Lower lobe of right lung (tissue), 2 donors: ENCODE measurements at places on chromosomes 1 and 21.

GRCh38 chr1:231359113-231359512, 21.0 kb downstream of the SPRTN start:
- DNase-seq = no peak

DNA sequence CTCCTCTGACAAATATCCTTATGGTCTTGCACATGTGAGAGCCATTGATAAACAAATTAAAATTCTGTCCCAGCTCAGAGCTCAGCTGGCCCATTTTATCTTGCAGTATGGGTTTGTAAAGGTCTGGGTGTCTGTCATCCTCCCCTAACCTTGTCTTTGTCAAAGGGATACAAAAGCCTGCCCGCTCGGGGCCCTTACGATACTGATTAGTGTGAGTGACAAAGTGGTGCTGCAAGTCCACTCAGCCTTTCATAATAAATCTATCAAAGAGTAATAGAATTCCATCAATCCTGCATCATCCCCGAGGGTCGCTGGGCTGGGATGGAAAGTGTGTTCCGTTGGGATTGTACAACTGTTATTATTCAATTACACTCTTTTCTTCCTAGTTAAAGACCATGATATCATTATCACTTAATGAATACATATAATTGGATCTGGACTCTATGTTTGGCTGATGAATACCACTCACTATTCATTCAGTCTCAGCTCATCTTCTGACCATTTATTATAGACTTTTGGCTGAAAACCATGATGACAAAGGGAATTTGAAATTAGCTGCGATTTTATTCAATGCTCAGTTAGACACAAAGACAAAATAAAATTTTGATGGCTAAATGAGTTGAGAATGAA, 122.5 kb upstream of the FOXD3 start:
- DNase-seq = no peak

DNA sequence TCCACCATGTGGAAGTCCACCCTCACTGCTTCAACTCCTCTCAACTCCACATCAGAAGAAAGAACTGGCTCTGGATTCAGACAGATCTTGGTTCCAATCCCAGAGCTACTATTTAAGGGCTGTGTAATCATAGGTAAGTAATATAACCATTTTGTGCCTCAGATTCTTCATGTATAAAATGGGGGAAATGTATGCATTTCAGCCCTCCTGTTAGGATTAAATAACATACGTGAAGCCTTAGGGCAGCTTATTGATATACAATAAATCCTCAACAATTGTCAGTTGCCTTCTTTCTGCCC, 23.3 kb downstream of the OTUD7B start:
- DNase-seq = no peak

DNA sequence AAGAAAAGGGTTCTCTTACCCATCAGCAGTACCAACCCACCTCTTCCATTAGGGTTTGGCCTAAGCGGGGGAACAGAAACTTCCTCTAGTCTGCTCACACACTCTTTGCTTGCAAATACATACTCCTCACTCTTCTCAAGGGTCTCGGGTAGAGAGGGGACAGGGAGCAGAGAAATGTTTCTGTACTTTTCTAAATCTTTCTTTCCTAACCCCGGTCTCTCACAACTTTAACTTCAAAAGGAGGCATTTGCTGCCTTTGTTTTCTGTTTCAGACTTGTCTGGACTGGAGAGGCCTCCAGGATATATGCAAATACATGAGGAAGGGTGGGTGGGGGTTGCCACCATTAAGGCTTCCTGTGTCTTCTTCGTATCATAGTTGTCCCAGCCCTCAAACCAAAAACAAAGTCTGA, 10.5 kb upstream of the LAX1 start:
- DNase-seq = no peak

GRCh38 chr1:14782741-14783591, 184.5 kb downstream of the KAZN start:
- no peak for DNase-seq

- DNase-seq = no peak
Observed at GRCh38 chr1:185938396-185938795, 204.2 kb downstream of the HMCN1 start.

- no peak for DNase-seq
Observed at GRCh38 chr1:101745551-101746270, 251.0 kb downstream of the OLFM3 start.

- no peak for DNase-seq
Observed at GRCh38 chr1:101438359-101438758, 201.5 kb downstream of the S1PR1 start.

- DNase-seq = no peak
Observed at GRCh38 chr1:58620926-58621325, 43.9 kb upstream of the TACSTD2 start.

- no peak for DNase-seq
Observed at GRCh38 chr1:87208931-87209330, 119.7 kb upstream of the LMO4 start.

DNA sequence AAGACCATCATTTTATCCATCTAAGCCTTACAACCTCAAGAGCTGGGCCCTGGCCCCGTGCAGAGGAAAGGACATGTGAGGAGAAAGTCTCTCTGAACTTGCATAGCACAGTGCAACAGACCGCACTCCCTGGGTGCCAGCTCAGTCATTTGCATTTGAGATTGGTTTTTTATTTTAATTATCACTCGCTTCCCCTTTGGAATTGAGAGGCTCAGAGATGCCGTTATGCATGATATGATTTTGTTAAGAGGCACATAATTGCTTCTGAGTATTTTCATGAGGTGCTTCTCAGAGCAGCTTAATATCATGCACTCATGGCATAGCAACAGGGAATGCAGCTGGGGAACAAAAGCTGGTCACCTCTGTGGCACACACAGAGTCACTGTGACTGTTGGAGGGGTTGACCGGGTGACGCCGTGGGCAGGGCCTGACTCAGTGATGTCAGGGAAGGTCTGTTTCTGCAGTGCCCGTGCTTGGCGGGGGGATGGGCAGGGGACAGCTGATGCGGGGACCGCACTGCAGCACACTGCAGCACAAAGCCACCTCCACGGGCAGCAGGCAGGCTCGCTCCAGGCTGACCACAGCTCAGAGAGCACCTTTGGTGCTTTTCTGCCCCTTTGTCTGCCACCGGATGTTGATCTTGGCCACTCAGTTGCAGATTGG, 43.2 kb upstream of the VAMP3 start:
- DNase-seq = no peak

- no peak for DNase-seq
Observed at GRCh38 chr1:71649608-71650007, 568.8 kb upstream of the ZRANB2 start.

GRCh38 chr1:7962014-7962335, 464 bp downstream of the PARK7 start:
- DNase-seq = no peak

DNA sequence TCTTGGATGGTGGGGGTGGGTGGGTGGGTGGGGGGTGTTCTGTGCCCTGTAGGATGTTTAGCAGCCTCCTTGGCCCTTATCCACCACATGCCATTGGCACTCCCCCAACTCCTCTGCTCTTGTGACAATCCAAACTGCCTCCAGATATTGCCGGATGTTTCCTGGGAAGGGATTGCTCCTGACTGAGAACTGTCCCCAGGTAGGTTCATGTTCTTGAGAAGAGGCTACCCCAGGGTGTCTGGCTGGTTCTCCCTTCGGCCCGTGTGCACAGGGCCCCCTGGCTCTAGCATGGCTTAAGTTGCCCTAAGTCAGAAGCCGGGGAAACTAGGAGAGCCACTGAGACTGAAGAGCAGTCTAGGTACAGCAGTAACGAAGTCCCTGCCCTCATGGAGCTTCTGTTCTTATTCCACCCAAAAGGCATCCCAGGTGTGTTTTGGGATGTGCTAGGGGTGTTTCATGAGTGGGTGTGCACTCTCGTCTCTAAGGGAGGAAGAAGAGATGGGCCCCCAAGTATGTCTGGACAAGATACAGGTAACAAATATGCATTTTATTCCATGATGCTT, 19.8 kb upstream of the THRAP3 start:
- DNase-seq = no peak

- no peak for DNase-seq
Observed at GRCh38 chr1:182611787-182612186, 7.6 kb upstream of the RGS16 start.

- DNase-seq = peak; percentile 45
Observed at GRCh38 chr1:2589431-2590232, 3.1 kb downstream of the PRXL2B start.

DNA sequence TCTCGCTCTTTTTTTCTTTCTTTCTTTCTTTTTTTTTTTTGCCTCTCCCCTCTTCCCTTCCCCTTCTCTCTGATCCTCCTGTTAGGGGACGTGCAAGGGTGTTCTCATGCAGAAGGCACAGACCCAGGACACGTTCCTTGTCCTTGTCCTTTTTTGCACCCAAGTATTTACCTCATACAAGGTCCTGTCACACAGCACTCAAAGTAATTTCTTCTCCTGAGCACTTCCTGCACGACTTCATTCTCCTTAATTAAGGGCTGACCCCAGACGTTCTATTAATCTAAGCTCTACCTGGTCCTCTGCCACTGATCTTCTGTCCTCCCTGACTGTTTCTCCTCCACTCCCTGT, 424 bp upstream of the PCNX2 start:
- no peak for DNase-seq

GRCh38 chr1:41735631-41736260, 183.0 kb downstream of the HIVEP3 start:
- DNase-seq = no peak

DNA sequence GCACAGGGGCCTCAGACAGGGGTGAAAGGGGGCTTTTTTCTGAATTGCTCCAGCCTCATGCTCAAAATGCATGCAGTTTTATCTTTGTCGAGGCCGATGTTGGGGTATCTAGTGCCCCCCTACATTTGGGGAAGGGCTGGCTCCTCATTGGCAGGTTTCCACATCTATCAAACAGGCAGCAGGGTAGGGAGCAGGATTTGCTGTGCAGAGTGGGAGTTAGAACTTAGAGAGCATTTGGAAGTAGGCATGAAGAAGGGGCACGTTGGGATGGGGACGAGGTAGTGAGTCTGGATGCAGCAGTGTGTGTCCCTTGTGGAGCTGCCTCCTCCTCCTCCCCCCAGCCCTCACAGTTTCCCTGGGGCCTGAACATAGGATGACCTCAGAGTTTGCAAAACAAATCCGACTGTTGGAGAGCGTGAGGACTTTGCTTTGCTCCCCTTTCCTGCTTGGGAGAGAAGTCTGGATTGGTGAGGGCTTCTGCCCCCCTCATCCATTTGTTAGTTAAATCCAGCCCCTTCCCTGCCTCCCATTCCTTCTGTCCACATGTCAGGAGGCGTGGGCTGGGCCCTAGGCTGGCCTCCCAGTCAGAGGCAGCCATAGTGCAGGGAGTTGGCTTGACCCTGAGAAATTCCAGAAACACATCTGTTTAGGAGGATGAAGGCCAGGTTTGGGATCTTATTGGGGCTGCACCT, 36.9 kb upstream of the GPR37L1 start:
- DNase-seq = no peak

- DNase-seq = no peak
Observed at GRCh38 chr1:113683384-113684152, 75.7 kb downstream of the PHTF1 start.

- no peak for DNase-seq
Observed at GRCh38 chr1:98298319-98298718, 363.2 kb upstream of the SNX7 start.

DNA sequence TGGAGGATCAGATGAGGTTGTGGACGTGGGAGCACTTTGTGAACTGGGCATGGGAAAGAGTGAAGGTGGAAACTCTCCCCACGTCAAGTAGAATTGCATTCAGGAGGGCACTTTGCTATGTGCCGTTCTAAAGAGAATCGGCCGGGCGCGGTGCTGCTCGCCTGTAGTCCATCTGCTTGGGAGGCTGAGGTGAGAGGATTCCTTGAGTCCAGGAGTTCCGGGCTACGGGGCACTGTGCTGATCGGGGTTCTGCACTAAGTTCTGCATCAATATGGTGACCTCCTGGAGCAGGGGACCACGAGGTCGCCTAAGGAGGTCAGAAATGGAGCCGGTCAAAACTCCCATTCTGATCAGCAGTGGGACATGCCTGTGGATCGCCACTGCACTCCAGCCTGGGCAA, 141.9 kb downstream of the PEX14 start:
- no peak for DNase-seq

DNA sequence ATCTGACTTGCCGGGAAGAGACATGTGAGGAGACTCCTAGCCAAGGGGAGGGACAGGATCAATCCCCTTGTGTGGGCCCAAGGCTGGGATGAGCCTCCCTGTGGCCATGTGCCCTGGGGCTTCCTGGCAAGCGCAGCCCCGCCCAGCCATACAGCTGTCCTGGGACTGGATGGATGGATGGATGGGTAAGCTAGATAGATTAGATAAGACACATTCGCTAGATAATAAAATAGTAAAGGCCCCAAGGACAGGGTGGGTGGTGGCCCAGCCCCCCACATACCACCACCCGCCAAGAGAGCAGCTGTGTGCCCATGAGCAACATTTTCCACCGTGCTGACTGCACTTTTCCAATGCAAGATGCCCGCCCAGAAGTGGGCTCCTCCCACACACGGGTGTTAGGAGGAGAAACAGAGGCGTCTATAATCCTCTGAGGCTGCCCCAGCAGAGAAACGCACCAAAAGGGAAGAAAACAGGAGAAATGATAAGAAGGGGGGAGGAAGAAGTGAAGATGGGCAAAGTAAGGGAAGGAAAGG, 25.1 kb downstream of the ZBTB17 start:
- no peak for DNase-seq

GRCh38 chr1:19045898-19046880, 89.7 kb upstream of the IFFO2 start:
- DNase-seq = peak; percentile 38
